ENCODE measurements at places on chromosomes 13 and 19.

- no peak for DNase-seq
Measured at GRCh38 chr13:97259798-97260714, 37.9 kb downstream of the MBNL2 start.

DNA sequence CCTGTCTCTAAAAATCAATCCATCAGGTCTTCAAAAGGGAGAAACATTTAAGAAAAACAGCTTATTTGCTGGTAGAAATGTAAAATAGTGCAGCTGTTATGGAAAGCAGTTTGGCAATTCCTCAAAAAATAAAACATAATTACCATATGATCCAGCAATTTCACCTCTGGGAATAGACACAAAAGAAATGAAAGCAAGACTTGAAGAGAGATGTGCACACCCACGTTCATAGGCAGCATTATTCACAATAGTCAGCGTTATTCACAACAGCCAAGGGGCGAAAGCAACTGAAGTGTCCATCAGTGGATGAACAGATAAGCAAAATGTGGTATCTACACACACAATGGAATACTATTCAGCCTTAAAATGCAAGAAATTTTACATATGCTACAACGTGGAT is 45.1 kb upstream of the DOCK9 start:
- no peak for DNase-seq

DNA sequence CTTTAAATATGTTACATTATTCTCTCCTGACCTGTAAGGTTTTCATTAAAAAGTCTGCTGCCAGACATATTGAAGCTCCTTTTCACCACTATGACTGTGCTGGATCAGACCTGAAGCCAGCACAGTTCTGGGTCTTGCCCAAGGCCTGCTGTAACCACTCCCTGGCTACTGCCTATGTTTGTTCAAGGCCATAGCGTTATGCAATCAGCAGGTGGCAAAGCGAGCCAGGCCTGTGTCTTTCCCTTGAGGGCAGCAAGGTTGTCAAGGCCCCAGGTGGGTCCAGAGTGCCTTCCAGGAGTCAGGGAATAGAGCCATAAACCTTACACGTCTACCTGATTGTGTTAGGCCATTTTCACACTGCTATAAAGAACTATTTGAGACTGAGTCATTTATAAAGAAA is 496.8 kb upstream of the PCDH9 start:
- DNase-seq = no peak

GRCh38 chr13:26052337-26052736 is 521 bp upstream of the SHISA2 start:
- no peak for DNase-seq

GRCh38 chr13:66780814-66781213 is 449.3 kb downstream of the PCDH9 start:
- DNase-seq = no peak

- no peak for DNase-seq
Measured at GRCh38 chr13:83845106-83845505, 37.2 kb downstream of the SLITRK1 start.

- no peak for DNase-seq
Measured at GRCh38 chr13:77565635-77566034, 30.1 kb downstream of the SCEL start.

GRCh38 chr13:110109910-110110309 is 197.0 kb downstream of the COL4A1 start:
- no peak for DNase-seq

GRCh38 chr19:1503925-1504773 is 8.7 kb downstream of the ADAMTSL5 start:
- DNase-seq = no peak

- DNase-seq = no peak
Measured at GRCh38 chr19:2546128-2547032, 70.5 kb downstream of the GADD45B start.

GRCh38 chr13:33146843-33147611 is 130.8 kb downstream of the KL start:
- DNase-seq = no peak

GRCh38 chr19:19101540-19101939 is 36.7 kb downstream of the TMEM161A start:
- no peak for DNase-seq

DNA sequence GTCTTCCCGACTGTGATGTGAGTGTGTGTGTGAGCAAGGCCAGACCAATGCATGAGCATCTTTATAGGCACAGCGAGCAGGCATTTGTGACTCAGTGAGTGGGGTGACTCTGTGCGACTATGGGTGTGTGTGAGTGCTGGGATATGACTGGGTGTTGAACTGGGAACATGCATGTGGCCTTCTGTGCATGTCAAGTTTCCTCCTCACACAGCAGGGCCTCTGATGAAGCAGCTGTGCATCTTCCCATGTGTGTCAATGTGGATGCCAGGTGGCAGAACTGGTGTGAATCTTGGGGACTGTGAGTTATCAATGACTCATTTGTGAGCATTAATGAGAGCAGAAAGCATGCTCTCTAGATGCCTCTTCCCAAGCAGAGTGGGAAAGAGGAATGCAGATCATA is 12.1 kb upstream of the LGALS14 start:
- no peak for DNase-seq

GRCh38 chr13:51806566-51806965 is 2.6 kb upstream of the DHRS12 start:
- peak; percentile 27 for DNase-seq

GRCh38 chr13:114067381-114067885 is 65.0 kb downstream of the RASA3 start:
- no peak for DNase-seq

- DNase-seq = no peak
Measured at GRCh38 chr19:17929056-17929455, 3.8 kb upstream of the CCDC124 start.

- DNase-seq = no peak
Measured at GRCh38 chr19:8569066-8569771, 8.0 kb downstream of the MYO1F start.

DNA sequence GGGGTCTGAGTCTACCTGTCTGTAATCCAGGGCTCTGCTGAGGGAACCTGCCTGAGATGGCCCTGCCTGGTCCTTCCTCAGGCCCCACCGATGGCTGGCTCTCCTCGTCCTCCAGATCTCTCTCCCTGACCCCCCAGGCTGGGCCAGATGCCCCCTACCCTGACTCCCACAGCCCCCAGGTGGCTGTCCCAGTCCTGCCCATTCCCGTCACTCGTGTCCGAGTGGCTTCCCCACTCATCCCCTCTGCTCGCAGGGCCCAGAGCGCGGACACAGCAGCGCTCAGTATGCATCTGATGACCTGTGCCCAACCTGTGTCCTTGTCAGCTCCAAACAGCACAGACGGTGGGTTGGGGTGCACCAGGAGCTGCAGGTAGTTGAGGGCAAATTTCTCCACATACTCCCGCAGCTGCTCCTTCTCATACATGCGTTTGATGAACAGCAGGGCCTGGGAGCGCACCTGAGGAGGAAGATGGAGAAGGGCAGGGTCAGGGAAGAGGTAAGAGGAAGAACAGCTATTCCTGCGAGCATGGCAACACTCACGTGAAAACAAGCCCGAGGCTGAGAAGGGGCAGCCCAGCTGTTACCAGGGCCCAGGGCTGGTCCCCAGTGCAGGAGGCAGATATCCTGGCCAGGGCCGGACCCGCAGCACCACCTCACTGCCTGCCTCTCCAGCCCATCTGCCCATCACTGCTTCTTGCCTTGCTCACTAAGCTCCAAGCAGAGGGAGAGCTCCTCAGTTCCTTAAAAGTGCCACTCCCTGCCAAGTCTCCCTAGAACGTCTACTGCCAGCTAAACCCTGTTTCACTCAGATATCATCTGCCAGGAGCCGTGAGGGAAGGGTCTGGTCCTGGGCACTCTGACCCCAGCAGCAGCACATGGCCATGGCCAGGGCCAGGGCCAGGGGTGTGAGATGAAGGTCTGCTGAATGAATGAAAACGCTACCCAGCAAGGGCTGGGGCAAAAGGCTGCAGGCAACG is 11.1 kb upstream of the RSPH6A start:
- no peak for DNase-seq

DNA sequence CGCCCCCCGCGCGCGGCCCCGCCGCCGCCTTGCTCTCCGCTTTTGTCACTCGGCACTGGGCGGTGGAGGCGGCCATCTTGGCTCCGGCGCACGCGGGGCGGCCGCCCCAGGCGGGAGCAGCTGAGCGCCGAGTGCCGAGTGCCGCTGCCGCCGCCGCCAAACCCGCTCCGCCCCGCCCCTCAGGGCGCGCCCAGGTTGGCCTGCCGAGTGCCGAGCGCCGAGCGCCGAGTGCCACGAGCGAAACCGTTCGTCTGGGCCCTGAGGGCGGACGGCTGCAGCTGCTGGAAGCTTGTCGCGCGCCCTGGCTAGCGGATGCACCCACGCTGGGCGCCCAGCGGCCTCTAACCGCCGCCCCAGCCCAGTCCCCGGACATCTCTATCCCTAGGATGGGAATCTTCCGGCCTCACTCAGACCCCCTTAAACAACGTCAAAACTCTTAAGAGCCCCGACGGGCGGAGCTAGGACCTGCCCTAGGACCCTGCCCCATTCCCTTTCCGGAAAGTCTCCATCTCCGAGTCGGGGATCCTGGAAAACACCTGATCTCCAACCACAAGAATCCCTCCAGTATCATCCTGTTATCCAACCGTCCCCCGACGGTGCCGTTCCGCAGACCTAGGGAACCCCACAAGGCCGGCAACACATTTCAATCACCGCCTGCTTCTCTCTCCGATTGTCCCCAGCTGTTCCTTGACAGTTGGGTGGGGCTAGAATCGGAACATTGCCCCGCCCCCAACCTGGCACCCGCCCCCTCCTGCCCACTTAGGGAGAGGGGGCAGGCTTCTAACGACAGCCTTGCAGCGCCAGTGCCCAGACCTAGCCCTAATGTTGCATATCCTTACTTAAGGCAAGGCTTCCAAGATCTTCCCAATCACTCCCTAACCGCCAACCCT is 14.1 kb upstream of the AKAP8L start:
- peak; percentile 79 for DNase-seq

GRCh38 chr13:26010487-26011207 is 41.2 kb downstream of the SHISA2 start:
- DNase-seq = no peak

GRCh38 chr13:25871389-25872125 is 180.3 kb downstream of the SHISA2 start:
- DNase-seq = no peak

DNA sequence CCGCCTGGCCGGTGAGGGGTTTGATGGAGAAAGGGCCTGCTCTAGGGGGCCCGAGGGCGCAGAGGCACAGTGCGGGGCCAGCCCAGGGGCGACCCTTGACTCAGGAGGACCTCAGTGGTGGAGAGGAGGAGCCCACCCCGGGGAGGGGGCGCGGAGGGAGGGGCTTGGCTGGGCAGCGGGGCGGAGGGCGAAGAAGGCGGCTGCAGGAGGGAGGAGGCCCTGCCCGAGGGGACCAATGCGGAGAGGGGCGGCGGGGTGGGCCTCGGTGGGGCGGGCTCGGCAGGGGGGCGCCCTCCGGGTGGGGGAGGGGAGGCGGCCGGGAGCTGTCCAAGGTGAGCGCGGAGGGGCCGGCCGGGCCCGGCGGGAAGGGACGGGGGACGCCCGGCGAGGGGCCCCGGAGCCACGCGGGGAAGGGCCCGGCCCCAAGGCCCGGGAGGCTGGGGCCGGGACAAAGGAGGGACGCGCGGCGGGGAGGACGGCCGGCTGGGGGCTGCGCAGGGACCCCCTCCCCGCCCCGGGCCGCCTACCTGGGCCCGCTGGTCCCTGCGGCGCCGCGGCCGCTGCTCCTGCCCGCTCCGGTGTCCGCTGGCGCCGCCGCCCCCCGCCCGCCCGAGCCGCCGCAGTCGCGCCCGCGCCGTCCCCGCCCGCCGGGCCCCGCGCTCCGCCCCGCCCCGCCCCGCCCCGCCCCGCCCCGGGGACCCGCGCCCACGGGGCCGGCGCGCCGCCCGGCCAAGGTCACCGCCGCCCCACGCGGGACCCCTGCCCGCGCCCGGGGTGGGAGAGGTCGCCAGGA is at the start of gene DIRAS1:
Gene DIRAS1 (minus strand): TSS at position 596 of the 793 bp plus-strand sequence. CDS start 3,566 bp downstream, outside the sequence.
- no peak for DNase-seq

DNA sequence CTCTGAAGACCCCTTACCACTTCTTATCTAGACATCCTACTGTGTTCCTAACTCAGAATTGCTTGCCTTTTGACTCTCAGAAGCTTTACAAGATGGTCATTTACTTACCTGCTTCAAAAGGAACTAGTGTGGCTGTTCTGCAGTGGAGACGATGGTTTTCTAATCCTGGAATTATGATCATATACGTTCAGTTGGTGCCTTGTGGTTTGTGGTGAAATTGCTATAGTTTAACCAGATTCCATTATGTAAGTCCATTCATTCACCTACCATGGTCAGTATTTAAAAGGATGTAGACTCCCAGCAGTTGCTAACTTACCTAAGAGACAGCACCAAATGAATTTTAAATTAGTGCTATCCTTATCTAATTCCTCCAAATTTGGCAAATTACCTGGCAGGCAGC is 210.9 kb downstream of the SHISA2 start:
- DNase-seq = no peak

GRCh38 chr19:291006-291521 is at the start of gene PLPP2:
TSS of gene PLPP2 (minus strand) at chr19:291403. CDS start at chr19:291336, 67 bp downstream.
- no peak for DNase-seq

DNA sequence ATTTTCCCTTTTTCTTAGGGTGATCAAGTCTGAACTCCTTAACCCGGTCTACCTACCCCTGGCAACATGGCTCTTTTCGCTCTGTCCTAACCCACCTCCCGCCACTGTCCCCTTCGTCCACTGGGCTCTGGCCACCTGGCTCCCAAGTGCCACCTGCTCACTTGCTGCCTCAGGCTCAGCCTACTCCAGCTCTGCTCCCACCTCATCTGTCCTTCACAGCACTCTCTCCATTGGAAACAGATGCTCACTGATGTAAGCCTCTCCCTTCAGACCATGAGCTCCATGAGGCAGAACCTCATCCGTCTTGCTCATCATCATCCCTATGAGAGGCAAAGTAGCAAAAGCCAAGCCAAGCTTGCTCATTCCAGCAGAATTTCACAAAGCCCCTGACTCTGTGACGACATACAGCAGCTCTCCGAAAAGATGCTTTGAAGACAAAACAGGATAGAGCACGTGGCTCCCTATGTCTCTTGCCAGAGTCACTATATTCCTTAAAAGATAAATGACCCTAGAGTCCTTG is 35.3 kb upstream of the AMER2 start:
- DNase-seq = no peak

- DNase-seq = no peak
Measured at GRCh38 chr19:35908010-35908441, at the start of gene TYROBP. TSS of gene TYROBP (minus strand) at chr19:35908295. CDS start at chr19:35908228, 67 bp downstream.

GRCh38 chr13:44337581-44337980 is 36.0 kb upstream of the SERP2 start:
- no peak for DNase-seq

- no peak for DNase-seq
Measured at GRCh38 chr13:33353210-33353609, 67.7 kb upstream of the STARD13 start.

GRCh38 chr19:18698321-18699167 is 15.1 kb downstream of the CRTC1 start:
- DNase-seq = no peak

DNA sequence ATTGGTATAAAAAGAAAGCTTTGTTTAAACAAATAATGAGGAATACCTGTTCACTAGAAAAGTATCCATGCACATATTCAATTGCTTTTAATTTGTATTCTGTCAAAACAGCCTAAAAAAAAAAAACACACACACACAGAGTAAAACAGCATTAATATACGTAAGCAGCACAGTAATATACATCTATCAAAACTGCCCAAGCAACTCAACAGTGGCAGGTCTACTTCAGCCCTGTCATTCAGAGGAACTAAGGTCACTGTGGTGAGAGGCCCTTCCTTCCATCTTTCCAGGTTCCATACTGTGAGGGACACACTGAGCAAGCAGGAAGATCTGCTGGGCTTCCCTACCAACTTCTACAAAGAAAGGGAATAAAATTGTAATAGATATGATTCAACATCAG is 3.8 kb downstream of the PROSER1 start:
- DNase-seq = no peak

- no peak for DNase-seq
Measured at GRCh38 chr13:98885600-98885999, 92.3 kb downstream of the DOCK9 start.
